ENCODE measurements at places on chromosomes 13 and 19.

DNA sequence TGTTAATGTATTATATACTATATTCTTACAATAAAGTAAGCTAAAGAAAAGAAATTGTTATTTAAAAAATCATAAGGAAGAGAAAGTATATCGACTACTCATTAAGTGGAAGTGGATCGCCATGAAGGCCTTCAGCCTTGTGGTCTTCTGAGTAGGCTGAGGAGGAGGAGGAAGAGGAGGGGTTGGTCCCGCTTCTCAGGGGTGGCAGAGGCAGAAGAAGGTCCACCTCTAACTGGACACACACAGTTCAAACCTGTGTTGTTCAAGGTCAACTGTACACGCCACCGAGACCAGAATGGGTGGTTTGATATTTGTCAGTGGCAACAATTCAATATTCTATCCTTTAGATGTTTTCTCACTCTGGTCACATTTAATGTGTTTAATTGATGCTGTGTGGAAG is 67.2 kb downstream of the ALOX5AP start:
- DNase-seq, result no peak

- peak; percentile 65 for DNase-seq
These were observed 21.8 kb downstream of the HCN2 start for GRCh38 chr19:611481-611868.

- no peak for DNase-seq
These were observed 6.0 kb downstream of the UBL3 start for GRCh38 chr13:29844441-29844840.

DNA sequence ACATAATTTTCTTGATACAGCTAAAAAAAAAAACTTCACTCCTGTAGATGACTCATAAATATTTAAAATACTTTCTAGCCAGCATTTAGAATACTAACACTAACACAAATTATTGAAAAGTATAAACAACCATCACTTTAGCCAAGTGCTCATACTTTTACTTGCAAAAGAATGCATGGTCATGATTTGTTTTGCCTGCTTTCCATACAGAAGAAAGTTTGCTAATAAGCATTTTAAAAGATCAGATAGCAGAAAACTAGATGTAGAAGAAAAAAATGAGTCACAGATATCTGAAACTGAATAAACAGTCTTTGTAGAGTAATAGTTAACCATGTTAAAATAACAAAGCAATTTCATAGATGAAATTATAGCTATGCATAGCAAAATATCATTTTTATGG is 2280.4 kb upstream of the PCDH20 start:
- no peak for DNase-seq

GRCh38 chr19:7554990-7555864 is 19.7 kb downstream of the PNPLA6 start:
- DNase-seq, result peak; percentile 22

- no peak for DNase-seq
These were observed 13.7 kb downstream of the LILRA1 start for GRCh38 chr19:54606891-54607784.

DNA sequence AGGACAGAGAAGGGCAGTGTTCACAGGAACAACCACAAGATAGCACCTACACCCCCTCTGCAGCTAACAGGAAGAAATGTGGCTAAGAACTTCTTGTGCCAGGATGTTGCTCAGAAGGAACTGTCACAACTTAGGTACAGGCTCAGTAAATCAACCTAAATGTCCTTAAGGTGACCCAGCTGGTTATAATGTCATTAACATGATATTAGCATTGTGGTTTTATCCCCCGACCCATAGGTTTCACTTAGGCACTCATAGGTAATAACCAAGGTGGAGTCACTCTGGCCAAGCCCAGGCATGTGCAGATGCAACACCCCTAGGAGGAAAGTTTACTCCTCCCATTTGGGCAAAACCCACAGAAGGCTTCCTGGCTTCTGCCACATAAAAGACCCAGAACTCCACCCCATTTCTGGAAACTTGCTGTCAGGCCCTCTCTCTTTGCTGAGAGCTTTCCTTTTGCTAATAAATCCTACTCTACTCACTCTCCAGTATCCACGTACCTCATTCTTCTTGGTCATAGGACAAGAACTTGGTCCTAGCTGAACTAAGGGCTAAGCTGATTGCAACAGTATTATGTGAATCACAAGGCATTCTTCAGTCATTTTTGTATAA is 951.3 kb downstream of the SLITRK5 start:
- peak; percentile 2 for DNase-seq

DNA sequence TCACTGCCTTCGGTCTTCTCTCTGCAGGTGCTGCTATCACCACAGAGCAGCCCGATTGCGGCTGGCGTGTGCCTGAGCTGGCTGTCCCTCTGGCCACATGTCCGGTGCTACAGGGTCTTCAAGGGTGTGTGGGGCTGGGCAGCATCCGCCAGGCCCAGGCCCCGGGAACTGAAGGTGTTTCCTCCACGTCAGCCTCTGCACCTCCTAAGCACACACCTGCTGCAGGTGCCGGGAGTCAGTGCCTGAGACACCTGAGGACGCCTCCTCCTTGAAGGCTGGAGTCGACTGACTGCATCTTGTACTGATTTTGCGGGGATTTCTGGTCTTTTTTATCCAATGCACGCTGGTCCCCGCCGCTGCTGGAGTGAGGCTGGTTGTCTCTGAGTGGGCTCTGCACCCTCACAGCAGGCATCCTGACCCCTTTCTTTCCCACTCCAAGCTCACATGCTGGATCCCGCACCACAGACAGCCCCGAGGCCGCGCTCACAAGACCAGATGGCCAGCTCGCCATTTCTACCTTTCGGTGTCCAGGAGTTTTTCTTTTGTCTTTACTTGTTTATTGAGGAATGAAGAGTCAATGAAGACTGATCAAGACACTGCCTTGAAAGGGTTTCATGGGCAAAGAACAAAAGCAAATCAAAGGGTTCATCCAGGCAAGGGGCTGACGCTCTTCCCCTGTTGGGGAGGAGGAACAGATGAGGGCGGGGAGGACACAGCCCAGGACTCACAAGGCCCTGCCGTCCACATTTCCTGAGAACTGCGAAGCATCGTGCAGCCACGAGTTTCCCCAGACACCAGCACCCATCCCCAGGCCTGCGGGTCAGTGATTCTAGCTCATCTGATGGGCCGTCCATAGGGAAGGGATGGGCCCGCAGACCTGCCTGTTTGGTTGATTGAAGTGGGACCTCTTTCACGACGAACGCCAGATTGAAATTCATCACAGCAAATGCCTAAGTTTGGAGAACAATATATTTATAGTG is 203.8 kb upstream of the SOX1 start:
- no peak for DNase-seq

- DNase-seq, result no peak
These were observed 1.2 kb upstream of the DCT start for GRCh38 chr13:94480672-94481145.

DNA sequence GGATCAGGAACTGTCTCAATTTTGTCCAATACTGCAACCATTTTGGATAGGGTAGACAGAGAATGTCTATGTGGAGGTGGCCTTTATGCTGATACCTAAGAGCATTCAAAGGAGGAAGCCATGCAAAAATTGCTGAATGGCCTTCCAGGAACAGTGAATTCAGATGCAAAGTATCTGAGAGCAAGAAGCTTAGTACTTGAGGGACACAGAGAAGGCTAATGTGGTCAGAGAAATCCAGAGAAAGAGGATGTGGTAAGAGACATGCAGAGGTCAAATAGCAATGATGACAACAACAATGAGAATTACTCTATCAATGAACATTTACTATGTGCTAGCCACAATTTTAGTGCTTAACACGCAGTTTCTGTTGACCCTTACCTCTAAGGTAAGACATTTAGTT is 785.6 kb upstream of the KLHL1 start:
- no peak for DNase-seq

DNA sequence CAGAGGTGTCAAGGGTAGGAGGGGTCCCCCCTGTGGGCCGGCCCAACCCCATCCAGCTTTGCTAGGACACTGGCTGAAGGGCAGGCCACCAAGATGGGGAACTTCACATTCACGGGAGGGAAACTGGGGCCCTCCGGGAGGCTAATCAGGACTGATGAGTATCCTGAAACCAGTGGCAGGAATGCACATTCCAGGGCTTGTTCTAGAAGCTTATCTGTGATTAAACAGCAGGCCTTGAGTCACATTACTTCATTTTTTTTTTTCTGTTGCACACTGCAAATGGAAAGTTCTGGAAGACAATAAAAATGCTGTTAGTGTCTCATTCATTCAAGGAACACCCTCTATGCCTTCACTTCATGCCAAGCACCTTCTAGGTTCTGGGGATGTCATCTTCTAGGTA is 15.5 kb upstream of the SIGLEC11 start:
- DNase-seq, result no peak

DNA sequence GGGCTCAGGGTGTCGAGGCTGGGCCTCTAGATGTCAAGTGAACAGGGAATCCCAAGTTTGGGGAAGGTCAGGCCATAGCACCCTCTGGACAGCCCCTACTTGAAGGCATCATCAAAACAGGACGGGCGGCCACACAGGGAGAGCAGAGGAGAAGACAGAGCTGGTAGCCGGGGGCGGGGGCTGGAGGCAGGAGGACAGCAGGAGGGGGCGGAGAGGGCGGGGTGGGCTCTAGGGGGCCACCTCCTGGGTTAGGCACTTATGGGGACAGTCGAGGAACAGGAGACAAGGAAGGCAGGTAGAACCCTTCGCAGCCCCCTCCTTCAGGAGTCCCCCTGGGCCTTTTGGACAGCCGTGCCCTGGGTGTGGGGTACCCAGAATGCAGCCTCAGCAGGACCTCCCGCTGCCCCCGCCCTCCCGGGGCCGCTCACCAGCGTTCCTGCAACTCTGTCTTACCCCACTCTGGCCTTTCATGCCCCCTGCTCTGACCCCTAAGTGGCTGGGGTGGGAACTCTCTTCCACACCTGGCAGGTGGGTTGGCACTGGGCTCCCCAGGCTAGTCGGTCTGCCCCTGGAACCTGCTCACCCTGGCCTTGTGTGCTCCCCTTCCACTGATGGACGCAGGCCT is 5.8 kb downstream of the SSBP4 start:
- no peak for DNase-seq

- DNase-seq, result no peak
These were observed 45.6 kb upstream of the C13orf42 start for GRCh38 chr13:51156648-51157047.

- DNase-seq, result no peak
These were observed 887.3 kb downstream of the DIAPH3 start for GRCh38 chr13:59276436-59276835.

- no peak for DNase-seq
These were observed 26.8 kb upstream of the GJB6 start for GRCh38 chr13:20258963-20259288.

DNA sequence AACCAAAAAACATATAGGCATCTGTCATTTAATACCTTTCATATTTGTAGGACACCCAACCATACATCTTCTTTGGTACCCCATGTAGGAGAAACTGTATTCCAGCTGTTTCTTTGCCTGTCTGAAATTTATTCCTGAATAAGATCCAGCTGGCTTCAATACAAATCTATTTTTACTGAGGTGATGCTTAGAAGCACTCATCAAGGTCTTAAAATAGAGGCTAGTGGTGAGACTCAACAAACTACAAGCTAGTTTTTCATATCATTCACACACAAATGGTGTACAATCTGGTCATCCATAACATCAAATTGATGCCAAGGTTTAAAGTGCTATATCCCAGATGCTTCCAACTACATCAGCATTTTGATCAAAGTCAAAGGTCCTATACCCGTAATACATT is 1071.3 kb upstream of the MIR17HG start:
- no peak for DNase-seq

- DNase-seq, result no peak
These were observed 4.9 kb downstream of the TMEM259 start for GRCh38 chr19:1015782-1016646.

DNA sequence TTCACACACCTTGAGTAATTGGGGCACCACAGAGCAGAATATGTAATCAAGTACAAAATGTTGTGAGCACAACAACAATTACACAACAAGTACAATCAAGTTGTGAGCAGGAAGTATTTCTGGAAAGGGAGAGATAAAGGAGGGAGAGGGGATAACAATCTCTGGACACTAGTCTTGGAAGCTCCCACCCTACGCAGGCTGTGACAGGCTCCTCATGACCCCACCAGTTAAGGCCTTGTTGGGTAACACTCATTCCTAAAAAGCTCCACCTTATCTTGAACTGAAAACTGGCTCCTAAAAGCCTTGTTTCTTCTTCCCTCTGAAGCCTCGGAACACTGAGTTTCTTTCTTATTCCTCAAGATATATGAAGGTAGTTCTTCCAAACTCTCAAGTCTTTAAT is 806.0 kb downstream of the UQCRFS1 start:
- DNase-seq, result no peak

GRCh38 chr13:24087605-24088225 is 72.8 kb upstream of the SPATA13 start:
- DNase-seq, result no peak

DNA sequence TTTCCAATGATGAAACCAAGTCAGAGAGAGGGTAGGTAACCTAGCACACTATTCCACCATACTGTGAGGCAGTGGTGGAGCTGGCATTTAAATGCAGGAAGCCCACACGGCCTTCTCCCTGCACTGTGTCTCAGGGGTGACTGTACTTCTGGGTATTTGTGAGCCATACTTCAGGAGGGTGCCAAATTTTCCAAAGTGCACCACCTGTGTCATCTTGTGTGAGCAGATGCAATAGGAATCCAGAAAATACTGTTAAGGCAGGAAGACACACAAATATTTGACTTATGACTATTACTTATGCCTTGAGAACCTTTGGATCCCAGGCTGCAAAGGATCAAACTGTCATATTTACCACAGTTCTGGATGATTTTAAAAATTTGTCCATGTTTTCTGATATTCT is 17.3 kb downstream of the ZNF229 start:
- no peak for DNase-seq

- DNase-seq, result no peak
These were observed 17.5 kb downstream of the BORA start for GRCh38 chr13:72745260-72745659.

DNA sequence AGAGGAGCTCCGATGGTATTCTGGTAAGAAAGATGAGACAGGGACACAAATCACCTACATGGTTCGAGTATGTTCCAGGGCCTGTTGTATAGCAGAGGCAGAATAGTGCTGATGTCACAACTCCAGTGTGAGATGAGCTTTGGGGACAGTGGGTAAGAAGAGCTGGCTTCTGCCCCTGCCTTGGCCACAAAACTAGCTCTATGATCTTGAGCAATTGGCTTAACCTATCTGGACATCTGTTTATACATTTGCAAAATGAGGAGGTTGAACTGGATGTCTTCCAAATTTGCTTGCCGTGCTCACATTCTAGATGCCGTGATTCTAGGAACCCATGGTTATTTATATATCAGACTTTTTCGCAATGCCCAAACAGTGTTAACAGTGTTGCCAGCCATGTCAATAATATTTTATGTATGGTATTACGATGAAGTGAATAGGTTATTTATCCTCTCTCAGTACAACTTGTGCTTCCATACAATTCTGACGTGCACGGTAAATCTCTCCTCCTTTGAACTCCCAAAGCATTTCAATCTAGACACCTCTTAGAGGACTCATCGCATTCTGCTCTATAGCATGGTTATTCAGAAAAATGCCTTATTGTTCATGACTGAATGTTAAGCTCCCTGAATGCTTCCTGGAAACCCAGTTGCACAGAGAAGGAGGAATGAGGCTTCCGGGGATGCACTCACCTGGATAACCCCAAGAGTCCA is 316.0 kb downstream of the FOXO1 start:
- DNase-seq, result no peak

- no peak for DNase-seq
These were observed 240.5 kb downstream of the ENOX1 start for GRCh38 chr13:43546251-43546650.

GRCh38 chr13:101917475-101917810 is 465.0 kb downstream of the ITGBL1 start:
- no peak for DNase-seq

GRCh38 chr13:111227405-111227804 is 93.0 kb upstream of the TEX29 start:
- no peak for DNase-seq

All from stimulated activated CD4-positive, alpha-beta T cell treated with anti-CD3 and anti-CD28 coated beads, TNF-alpha, amount 100 ng/mL, for 48 hours (primary cell).